ENCODE measurements at places on chromosomes 4 and X.

- no peak for DNase-seq
Measured at GRCh38 chr4:86544310-86544966, 49.7 kb upstream of the PTPN13 start.

DNA sequence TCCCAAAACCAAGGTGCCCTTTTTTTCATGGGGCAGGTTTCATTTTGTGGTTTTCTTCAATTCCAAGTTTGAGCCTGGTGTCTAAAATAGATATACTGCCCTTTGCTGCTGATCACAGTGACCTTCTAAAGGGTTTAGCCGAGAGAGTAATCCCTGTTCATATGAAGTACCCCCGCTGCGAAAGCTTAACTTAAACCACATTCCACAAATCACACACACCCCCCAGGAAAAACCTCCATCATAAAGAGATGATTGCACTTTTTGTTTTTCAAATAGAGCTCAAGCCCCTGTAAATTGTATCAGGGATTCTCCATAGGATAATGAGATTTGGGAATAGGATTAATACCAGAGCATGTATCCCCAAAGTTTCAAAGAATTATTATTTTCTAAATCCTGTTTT is 90.8 kb downstream of the USP46 start:
- no peak for DNase-seq

DNA sequence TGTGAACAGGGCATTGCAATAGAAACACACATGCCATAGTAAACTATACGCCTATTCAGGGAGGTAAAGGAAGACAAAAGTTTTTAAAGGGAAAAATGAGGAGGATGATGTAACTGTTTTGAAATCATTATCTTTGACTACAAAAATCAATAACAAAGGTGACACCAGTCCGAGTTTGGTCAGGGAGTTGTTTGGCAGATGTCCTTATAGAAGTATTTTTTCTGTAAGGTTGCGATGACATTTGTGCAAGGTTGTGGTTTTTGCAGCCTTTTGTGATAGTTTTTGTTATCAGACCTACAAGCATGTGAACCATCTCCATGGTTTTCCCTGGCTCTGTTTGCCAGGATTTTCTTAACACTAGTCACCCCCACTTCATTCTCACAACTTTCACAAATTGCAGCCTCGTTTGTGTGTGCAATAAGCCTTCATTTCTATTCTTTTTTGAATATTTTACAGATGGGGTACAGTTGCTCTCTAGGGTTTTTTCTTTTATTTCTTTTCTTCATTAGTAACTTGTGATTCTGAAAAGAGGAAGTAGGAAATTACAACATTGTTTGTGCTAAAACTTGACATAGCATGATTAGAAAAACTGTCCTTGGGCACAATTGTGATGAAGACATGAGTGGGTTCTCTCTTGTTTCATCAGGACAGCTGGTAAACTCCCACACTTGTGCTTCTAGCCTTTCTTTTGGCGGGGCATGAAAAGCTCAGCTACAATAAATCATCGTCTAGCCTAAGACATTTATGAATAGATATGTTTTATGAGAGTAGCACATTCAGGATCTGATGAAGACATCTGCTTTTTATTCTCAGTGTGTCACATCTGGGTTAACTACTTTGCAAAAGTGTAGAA is 60.2 kb upstream of the PNPLA4 start:
- DNase-seq = no peak

DNA sequence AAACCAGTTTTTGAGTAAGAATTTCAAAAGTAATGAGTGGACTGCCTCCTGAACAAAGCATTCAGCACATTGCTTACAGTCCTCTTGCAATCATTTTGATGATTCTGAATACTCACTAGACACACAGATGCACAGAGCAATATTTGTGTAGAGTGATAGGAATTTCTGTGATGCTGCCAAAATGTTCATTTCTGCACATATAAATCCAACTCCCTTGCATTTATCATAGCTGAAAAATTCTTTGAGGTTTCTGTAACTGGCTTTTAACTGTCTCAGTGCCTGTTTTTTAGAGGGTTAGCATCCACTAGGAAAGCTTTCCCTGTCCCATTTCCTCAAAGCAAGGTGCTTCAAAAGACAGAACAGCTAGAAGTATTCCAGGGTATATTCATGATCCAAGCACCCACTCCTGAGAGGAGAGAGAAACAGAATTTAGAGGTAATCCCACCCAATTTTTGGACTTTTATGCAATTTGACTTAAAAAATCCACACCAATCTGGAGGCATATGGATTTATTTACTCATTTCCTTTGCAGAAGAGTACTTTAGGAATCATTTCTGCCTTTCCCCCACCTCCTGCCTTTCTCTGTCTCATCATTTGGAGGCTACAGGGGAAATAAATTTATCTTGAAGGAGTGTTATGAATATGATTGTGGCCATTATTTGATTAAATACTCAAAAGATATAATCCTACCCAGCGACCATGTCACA is 234.5 kb upstream of the SLIT2 start:
- no peak for DNase-seq

DNA sequence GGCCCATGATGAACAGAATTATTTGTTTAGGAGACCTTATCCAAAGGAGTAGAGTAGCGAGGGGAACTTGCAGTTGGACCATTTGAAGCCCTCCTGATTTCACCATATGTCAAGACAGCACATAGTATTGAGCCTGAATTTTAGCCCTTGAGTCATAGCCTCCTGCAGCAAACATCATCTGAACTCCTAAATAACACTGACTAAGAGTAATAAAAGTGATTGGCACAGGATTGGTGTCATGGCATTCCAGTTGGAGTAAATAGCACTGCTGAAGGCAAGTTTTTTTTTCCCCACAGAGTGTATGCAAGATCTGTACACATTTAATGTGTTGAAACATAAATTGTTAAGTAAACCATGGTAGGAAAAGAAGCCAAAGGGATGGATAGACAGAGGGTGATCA is 89.0 kb downstream of the COMMD8 start:
- no peak for DNase-seq

DNA sequence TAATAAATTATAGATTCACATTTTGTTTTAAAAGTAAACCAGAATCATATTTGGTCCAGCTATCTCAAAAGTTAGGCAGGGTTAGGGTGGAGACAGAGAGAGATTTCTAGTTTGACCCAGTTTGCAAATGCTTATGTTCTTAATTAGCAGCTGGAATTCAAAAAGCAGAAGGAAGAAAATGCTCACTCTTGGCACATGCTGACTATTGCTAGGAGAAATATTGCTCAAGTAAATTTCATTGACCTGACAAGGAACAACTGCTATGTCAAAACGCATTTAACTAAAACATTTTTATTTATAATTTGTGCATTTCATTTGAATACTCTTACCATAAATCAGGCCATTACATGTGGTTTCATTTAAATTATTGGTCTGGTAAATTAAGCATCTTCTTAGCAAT is 131.8 kb downstream of the GLRA3 start:
- DNase-seq = no peak

DNA sequence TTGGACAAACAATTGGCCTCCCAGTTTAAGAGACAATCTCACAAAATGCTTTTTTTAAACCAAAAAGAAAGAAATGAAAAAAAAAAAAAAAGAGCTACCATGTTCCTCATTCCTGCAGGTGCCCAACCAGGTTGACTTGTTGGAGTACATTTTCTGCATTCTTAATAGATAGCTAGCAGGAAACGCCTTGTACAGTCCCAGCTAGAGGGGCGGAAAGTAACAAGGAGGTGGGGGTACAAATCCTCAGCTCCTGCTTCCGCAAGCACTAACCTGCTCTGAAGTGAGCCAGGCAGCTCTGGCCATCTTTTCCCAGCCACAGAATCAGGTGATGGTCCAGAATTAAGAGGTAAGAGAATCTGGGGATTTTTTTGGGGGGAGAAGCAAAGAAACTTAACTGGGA is at the start of gene VGLL1:
Gene VGLL1, plus strand, starts transcription at position 265 of the 400 bp plus-strand sequence. CDS start 3,806 bp downstream, outside the sequence.
- no peak for DNase-seq

GRCh38 chrX:45745479-45745878 is 544.8 kb upstream of the DIPK2B start:
- no peak for DNase-seq

DNA sequence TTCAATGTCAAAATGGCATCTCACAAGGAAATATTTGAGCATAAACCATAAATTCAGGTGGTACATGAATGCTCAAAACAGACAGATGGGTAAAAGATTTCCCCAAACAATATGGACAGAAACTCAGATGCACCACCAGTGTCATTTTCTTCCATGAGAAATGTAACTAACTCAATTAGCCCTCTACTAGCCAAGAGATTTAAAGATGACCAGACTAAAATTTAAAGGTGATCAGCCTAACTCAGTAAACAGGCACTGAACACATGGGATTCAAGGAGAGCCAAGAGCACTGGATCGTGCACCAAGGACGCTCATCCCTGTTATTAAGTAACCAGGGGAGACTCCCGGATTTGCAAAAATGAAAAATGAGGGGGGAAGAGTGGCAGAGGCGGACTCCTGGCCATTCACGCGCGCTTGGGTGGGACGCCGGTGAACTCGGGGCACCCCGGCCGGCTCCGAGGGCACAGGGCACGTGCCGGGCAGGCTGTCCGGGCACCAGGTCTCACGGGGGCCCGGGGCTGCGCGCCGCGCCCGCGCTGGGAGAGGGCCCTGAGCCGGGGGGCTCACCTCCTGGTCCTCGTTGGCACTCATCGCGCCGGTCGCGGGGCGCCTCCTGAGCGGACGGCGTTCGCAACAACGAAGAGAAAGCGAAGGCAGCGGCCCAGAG is 490 bp downstream of the RWDD4 start:
- DNase-seq = no peak

DNA sequence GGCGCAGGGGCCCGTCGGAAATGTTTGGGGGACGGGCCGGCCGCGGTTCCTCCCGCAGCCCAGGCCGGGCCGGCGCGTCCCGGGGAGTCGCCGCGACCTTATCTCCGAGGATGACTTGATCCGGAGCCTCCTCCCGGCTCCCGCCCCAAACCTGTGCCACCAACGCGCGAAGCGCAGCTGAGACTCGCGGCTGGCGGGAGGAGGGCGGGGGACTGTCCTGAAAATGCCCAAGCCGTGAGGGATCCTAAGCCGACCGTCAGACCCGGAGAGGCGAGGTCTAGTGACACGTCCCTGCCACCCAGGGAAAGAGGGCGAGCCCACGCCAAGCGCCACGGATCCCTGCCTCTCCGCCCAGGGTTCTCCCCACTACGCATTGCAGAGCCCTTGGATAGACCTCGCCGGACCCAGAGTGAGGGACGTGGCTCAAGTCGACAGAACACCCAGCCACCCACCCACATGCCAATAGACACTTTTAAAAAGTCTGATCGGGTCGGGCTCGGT is 26.9 kb downstream of the UTP14A start:
- DNase-seq = peak; percentile 20

- no peak for DNase-seq
Measured at GRCh38 chr4:55610381-55610780, 18.3 kb upstream of the PDCL2 start.

- DNase-seq = no peak
Measured at GRCh38 chrX:17559728-17560379, 177.4 kb upstream of the SCML1 start.

DNA sequence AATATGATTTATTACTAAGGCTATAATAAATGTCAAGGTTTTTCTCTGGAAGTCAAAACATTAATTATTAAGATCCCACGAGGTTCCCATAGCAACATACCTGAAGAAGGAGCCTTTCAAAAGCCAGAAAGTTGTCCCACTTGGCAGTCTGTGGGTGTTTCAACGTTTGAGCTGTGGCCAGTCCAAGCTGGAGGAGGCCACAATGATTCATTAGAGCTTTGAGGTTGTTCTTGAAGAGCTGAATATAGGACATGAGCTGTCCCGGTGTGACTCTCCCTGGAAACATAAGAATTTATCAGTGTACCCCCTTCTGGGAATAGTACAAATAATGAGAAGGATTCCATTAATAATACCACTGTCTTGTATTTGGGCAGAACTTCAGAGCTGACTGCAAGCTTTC is 92.1 kb downstream of the SCFD2 start:
- peak; percentile 5 for DNase-seq

GRCh38 chr4:143359644-143360193 is 23.0 kb downstream of the GAB1 start:
- no peak for DNase-seq

DNA sequence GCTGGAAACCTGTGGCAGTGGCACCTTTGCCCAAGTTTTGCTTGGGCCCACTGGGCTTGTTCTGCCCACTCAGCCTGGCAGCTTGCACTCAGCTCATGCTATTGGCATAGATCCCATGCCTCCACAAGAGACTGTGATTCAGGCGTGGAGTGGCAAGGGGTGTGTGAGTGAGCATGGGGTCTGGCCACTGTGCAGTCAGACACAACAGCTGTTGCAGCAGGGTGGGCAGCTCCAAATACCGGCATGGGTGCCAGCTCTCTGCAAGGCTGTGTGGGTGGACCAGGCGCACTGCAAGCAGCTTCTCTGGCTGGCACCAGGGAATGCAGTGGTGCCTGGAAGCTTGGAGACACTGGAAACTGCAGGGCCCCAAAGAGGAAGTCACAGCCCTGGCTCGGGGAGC is 27.4 kb upstream of the DIPK2B start:
- no peak for DNase-seq

- DNase-seq = no peak
Measured at GRCh38 chr4:33302321-33302720, 2582.2 kb downstream of the PCDH7 start.

DNA sequence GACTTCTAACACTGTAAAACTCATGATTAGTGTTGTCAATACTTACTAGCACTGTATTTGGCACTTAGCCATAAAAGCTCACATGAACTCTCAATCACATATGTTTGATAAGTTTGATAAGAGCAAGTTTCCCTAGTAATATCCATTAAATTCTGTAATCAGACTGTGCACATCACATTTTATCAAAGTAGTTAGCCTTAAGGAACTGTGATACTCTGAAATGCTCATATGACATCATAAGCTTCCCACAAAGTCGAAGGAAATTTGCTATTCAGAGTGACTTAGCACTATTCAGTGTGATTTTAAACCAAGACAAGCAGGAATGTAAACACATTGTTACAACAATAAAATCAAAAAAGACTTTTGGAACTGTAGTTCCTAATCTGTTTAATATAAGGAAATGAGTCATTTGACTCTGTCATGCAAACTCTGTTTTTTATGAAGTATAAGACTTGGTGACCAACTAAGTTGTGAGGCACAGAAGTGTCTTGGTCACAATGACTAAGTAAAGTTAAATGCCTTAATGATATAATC is 6.7 kb downstream of the SLC7A11 start:
- no peak for DNase-seq

DNA sequence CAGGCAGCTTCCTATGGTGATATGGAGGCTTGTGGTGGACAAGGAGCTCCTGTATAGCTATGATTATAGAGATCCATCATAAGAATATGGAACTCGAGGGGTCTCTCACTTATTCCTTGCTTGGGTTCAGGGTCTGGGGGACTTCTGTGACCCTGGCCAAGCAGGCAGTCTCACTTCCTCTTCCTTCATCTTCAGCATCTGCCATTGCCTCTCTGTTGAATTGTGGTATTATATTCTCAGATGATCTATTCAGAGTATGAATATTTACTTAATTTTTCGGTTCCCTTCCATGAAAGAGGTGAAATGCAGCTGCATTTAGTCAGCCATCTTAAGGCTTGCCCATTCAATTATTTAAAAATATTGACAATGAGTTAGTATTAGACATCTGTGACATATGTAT is 292.9 kb downstream of the SPIN4 start:
- DNase-seq = no peak

- no peak for DNase-seq
Measured at GRCh38 chrX:70046978-70047377, 2.8 kb downstream of the AWAT2 start.
